ENCODE measurements at places on chromosomes 7 and 10.

- DNase-seq = no peak
These were observed 152.5 kb upstream of the TNS3 start for GRCh38 chr7:47734287-47734948.

- no peak for DNase-seq
These were observed 314.0 kb downstream of the BICC1 start for GRCh38 chr10:58826694-58827093.

- no peak for DNase-seq
These were observed 16.6 kb upstream of the GNA12 start for GRCh38 chr7:2860627-2861133.

DNA sequence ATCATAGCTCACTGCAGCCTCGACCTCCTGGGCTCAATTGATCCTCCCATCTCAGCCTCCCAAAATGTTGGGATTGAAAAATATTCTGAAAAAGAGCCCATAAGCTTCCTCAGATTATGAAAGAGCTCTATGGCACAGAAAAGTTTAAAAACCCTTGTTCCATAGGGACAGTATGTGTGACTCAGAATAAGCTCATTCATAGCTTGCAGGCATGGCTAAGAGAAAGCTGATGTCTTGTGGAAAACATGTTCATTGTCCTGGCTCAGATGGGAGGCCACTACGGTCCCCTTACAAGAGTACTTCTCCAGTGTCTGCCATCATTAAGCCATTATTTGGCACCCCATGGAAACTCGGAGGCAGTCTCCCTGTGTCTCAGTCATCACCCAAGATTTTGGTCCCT is 64.0 kb downstream of the CCDC3 start:
- DNase-seq = no peak

DNA sequence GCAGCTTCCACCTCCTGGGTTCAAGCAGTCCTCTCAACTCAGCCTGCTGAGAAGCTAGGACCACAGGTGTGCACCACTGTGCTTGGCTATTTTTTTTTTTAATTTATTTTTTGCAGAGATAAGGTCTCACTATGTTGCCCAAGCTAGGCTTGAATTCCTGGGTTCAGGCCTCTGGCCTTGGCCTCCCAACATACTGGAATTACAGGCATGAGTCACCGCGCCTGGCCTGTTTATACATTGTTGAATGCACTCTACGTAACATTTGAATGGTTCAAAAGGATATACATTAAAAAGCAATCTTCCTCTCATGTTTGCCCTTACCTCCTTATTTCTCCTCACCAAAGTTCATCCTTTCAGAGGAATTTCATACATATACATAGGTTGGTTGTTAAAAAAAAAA is 7.2 kb upstream of the SNX10 start:
- DNase-seq = no peak

DNA sequence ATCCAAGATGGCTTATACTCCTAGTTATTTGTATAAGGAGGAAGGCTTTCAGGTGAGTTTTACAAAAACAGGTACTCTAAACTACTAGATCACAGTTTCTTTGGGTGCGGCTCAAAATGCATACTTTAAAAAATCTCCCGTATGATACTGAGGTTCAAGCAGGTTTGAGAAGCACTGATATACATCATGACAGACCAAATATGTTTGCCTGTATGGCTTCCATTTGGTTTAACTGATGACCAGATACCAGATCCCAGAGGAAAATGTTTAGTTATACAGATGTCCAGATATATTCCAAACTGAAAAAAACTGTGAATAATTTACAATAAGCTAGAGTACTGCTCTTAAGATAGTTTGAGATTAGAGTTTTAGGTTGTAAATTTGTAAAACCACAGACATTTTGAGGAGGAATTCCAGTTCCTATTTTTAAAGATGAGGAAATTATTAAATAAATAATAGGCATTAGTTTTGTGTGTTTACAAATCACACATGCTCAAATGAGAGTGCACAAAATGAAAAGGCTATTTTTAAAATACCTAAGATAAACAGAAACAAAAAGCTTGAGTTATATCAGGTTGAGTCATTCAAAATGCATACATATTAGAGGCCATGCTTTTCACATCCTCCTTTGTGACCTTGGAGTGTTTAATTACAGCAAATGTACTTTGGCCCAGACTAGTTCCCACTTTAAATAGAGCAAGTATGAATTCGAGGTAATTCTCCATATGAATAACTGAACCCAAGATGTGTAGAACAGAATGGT is 60.5 kb downstream of the SEMA3C start:
- DNase-seq = no peak

DNA sequence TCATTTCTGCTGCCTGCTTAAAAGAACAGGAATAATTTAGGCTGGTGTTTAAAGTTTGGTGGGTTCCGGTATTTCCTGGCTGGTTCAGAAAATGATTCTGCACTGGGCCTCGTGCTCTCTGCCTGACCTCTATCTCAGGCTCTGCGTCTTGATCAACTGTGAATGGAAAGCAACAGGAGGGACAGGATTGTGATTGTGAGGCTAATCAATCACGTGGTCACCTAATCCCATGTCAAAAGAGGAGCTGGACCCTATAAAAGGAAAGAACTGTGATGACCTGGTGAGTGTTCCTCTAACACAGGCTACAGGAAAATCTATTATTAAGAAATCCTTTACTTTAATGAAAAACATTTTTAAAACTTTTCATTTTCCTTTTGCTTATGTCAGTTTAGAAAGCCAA is at the start of gene DHX32:
TSS of gene DHX32 (minus strand) at position 101 of the 400 bp plus-strand sequence. CDS start 468 bp downstream, outside the sequence.
- DNase-seq = peak; percentile 87

DNA sequence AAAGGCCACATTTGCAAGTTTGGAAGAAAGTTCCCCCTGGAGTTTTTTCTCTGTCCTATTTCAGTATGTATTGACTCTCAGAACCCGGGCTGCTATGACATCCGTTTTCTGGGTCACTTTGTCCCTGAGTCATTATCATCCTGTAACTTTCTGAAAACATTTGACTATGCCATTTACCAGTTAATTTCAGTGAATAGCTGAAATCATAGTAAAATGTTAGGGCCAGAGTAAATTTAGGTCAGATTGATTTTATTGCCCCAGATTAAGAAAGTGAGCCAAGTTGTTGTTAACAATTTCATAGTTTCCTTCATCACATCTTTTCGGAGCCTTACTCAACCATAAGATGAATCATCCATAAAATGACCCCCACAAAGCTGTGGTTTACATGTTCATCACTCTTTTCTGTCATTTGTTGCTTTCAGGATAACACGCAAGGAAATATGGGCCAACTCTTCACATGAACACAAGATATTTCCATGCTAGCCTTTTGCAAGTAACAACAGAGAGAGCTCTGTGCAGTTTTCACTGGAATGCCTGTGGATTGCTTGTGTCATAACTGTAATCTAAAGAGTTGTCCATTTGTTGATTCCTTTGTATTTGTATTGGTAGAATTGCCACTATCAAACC is 3.9 kb upstream of the MACC1 start:
- DNase-seq = no peak

DNA sequence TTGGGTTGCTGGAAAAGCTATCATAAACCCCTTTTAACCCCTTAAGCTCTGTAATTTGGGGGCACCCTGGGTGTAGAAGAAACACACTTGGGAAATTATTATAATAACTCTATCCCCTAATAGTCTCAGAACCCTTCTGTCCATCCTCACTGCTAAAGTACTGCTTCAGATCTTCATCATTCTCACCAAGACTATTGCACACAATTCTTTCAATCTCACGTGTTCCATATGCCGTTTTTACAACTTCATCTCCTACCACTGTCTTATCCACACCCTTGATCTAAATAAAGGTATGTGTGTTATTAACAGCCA is 15.8 kb downstream of the ANKRD22 start:
- DNase-seq = no peak

- peak; percentile 84 for DNase-seq
These were observed 36.6 kb upstream of the TNPO3 start for GRCh38 chr7:129091484-129092002.

DNA sequence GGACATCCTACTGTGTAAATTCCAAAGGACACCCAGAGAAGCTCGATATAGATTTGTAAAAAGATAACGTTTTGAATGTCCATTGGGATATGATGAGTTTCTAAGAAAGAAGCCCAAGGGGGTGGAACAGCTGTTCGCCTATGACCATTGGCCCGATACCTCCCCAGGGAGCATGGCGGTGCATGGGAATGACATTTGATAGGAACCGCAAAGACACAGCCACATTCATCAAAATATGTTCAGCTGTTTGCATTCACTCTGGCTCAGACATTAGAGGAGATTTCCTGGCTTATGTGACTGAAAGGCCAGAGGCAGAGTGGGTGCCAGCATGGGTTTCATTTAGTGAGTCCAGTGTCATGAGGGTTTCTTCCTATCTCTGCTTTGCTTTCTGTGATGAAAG is 56.0 kb upstream of the BAIAP2L1 start:
- DNase-seq = no peak
